NCI-H446 treated with DMSO at 0.1 percent for 48 hours (cell line): ENCODE measurements at places on chromosomes 6 and 20.

- DNase-seq = no peak
These were observed 36.6 kb upstream of the HIVEP1 start for GRCh38 chr6:11975353-11975977.

- no peak for DNase-seq
These were observed 23.0 kb downstream of the CD109 start for GRCh38 chr6:73719046-73719445.

- DNase-seq = no peak
These were observed 725.7 kb upstream of the FLRT3 start for GRCh38 chr20:15063081-15063480.

DNA sequence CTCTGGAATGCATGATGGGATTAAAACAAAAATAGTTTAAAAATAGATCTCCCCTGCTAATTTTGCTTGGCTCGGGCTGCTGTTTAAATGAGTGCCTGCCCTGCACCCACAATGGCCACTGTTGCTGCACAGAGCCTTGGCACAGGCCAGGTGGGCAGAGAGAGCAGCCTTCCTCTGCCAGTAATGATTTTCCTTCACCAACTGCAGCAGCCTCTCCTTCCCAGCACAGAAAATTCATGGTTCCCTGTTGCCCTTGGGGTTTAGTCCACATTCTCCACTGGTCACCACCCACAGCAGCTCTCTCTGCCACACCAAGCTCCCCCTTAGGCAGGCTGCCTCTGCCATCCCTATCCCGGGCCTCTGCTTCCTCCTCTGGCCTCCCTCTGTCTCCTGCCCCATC lies 30.2 kb downstream of the TGM3 start:
- DNase-seq = no peak

GRCh38 chr6:109461733-109462526 lies 6.4 kb upstream of the MICAL1 start:
- DNase-seq = no peak

- DNase-seq = no peak
These were observed 132.4 kb upstream of the SYNDIG1 start for GRCh38 chr20:24337069-24337468.

- no peak for DNase-seq
These were observed 38.0 kb downstream of the EFCAB8 start for GRCh38 chr20:32896521-32897280.

DNA sequence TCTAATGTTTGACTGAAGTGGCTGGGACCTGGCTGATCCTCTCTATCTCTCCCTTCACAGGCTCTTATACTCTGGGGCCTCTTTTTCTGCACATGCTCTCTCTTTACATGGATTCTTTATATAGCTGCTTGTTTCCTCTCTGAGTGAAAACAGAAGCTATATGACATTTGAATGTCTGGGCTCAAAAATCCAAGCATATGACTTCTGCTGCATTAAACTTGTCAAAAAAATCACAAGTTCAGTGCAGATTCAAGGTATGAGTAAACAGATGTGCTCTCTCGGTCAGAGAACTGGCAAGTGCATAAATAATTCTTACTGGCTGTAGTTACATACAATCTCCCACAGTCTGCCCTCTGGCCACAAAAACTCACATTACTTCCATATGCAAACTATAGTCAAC lies 96.6 kb downstream of the LCA5 start:
- no peak for DNase-seq
